Kidney glomerular epithelial cell (primary cell): ENCODE measurements at places on chromosomes 12 and 14.

DNA sequence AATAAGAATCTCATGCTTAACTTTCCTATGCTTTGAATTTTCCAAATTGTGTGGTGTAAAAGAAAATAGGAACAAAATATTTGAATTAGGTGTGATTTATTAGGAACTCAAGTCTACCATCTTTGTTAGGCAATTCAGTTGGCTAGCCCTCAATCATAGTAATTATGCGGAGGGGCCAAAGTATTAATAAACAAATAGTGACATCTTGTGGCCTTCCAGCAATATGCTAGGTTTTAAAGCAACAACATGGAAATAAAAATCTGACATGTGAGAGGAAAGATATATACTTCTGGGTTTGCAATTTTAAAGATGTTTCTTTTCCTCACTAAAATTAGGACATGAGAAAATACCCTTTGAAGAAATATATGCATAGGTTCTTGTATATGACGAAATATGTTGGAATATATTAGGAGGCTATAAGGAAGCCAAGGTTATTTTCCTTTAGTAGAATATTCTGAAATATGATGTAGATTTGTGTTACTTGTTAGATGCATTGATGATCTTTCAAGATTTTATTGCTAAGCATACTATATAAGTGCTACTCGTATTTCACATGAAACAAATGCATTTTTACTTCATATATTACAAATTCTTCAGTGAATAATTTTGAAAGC, 200.4 kb downstream of the PTPRO start:
- peak; percentile 66 for DNase-seq

DNA sequence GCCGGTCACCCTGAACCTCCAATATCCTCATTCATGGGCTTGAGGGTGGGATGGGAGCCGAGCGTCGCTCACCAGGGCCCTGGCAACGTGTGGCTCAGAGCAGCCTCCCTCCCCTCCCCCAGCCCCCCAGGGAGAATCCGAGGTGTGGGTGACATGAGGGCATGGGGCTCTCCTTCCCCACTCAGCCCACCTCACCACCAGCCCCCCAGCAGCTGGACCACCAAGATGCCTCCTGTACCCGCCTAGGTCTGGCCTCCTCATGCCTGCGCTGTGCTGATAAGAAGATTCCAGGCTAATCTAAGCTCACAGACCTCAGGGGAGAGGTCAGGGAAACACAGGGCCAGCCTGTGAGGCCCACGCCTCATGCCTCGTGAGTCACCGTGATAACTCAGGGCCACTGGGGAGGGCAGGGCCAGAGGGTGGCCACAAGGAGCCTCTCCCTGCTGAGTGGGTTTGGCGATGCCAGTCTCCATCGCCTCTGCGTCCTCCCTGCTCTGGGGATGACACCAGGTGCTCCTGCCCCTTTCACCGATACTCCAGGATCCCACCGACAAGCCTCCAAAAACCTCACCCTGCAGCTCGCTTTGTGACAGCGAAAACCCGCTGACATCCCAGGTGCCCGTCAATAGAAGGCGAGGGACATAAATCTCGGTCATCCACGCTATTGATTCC, 56.9 kb downstream of the TESC start:
- no peak for DNase-seq

- DNase-seq: no peak
Measured at GRCh38 chr14:47929334-47929733, 253.9 kb upstream of the MDGA2 start.

DNA sequence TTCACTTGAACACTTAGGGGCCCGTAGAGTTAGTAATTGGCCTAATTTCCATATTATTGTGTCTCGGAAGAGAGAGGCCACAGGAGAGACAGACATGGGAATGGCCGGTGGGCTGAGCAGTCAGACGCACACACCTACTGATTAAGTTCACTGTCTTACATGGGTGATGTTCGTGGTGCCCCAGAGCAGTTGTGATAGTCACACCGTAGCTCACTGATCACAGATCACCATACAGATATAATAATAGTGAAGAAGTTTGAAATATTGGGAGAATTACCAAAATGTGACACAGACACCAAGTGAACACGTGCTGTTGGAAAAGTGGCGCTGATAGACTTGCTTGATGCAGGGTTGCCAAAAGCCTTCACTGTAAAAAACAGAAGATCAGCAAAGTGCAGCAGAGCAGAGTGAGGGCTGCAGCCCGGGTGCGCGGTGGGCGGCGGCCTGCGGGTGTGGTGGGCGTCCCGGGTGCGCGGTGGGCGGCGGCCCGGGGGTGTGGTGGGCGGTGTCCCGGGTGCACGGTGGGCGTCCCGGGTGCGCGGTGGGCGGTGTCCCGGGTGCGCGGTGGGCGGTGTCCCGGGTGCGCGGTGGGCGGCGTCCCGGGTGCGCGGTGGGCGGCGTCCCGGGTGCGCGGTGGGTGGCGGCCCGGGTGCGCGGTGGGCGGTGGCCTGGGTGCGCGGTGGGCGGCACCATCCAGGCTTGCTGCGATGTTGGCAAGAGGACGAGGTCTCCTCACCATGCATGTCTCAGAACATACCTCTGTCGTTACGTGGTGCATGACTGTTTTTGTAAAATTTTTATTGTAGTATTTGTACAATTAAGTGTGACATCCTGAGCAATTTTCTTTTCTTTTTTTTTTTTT, 34.3 kb upstream of the TEX22 start:
- no peak for DNase-seq

DNA sequence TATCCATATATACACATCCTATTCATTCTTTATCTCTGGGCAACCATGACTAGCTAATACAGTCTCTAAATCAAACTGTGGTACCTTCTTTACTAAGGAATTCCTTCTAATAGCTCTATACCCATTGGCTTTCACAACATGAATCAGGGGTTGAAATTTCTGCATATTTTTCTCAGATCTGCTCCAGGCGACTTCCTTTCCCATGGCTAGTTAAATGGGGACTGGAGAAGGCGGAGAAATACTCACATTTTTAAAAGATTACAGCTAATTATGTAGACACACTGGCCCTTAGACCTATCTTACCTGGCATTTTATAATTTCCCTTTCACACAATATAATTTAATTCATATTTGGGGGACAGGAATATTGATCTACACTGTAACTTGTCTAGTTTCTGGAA, 1.1 kb upstream of the CDKN3 start:
- DNase-seq: no peak
